ENCODE measurements at places on chromosomes 5 and 9.

- no peak for DNase-seq
These were observed 61.4 kb downstream of the FAM78A start for GRCh38 chr9:131214876-131215275.

DNA sequence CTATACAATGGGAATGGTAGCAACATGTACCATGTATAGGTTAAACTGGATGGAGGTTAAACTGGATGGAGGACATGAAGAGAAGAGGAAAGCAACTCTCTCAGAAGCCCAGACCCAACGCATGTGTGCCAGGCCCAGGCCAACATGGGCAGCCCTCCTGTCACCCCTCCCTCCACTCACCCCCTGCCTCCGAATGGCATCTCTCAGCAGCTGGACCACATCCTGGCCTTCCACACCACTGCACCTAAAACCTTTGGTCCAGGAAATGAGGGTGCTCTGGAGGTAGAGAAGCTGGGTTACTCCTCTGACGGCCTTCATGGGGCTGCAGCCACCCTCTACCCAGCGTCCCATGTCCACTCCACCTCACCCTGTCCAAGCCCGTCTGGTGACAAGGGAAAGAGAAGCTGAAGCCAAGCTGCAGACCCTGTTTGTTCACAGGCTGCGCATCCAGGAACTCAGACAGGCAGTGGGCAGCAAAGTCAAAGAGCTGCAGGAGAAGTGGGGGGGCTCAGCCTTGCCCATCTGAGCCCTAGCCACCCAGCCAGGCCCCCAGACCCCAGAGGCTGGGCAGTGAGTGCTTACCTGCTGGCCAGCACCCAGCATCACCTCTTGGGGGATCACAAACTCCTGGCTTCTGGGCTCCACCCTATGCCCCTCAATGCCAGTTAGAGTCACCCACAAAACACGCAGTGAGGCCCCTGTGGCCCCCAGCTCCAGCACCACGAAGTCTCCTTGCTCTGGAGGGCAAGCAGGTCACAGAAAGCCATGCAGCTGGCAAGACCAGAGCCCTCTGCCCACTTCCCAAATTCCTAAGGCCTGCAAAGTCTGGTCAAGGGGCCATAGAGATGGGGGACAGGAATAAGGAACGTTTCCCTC, 8.5 kb downstream of the HK3 start:
- DNase-seq, result no peak

DNA sequence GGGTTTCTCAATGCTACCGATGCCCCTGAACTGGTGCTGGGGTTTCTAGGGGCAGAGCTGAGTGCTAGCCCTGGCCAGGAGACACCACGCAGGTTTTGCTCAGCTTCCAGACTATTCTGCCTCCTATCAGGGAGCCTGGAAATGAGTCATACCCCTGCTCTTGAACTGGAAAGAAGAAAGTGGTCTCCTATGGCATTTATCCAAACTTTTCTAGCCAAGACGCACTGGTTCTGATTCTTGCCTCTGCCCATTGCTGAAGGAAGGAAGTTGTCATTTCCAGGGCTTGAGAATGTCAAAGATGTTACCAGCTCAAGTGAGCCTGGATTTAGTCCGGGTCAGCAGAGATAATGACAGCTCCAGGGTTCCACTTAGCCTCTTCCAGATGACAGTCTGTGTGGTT, 561.9 kb downstream of the CDK5RAP2 start:
- no peak for DNase-seq

- no peak for DNase-seq
These were observed 144.1 kb upstream of the NFIL3 start for GRCh38 chr9:91567642-91568274.

GRCh38 chr5:167378894-167379723, 912.3 kb upstream of the WWC1 start:
- DNase-seq, result no peak

DNA sequence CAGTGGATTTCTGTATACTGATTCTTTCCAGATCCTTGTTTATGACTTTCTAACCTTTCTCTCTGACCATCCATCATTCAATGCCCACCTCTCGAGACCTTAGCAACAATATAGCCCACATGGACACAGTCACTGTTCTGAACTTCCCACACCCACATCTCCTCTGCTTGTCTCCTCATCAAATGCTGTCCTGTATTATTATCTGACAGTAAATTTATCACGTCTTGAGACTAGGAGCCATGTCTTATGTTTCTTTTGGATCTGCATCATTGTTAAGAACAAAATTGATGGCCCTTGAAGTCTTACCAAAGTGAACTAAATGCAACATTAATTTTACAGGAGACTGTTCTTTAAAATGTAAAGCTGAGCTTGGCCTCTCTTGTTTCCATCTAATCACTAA, 495.4 kb upstream of the KLF4 start:
- DNase-seq, result no peak

DNA sequence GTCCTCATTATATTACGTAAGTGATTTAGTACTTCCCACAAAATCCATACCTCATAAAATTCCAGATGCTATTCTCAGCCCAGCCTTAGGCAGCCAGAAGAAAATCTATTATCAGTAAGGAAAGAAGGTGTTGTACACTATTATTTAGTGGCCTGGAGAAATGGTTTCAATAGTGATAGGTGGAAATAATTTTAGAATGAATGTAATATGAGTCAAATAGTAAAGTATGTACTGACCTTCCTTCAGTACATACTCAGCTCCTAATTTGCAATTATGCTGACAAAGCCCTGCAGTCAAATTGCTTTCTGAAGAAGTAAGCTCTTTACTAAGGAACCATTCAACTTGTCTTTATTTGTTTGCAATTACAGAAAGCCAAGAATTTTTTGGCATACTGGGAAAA, 409.2 kb downstream of the HTR1A start:
- DNase-seq, result no peak

- no peak for DNase-seq
These were observed 88.7 kb downstream of the BASP1 start for GRCh38 chr5:17305964-17306725.

GRCh38 chr9:74496819-74497747, at the start of gene RORB:
TSS of gene RORB (plus strand) at chr9:74497335. CDS start at chr9:74497977, 642 bp downstream.
- peak; percentile 78 for DNase-seq

GRCh38 chr5:12636209-12636608, 732.0 kb upstream of the CTNND2 start:
- DNase-seq, result no peak

DNA sequence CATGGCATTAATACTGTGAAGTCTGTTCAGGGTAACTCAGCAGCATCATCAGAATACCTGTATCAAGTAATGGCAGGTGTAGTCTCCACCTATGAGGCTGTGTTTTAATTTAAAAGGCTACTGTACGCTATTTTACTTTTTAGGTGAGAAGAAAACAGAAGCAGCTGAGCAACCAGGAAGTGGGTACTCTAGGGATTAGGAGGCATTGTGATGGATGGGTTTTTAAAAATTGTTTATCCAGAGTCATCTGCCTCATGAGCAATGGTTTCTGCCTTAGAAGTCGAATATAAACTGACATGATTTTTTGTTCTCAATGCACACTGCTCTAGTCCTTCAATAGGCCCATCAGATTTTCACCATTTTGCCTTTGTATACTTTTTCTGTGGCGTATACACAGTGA, 42.6 kb downstream of the PSIP1 start:
- DNase-seq, result no peak

- DNase-seq, result no peak
These were observed 319.1 kb upstream of the RGMB start for GRCh38 chr5:98454407-98454806.

- DNase-seq, result no peak
These were observed 16.3 kb upstream of the SLC12A7 start for GRCh38 chr5:1127959-1128785.

- DNase-seq, result peak; percentile 33
These were observed 441.6 kb downstream of the GADD45G start for GRCh38 chr9:90046317-90046861.

GRCh38 chr9:134707031-134707680, 65.6 kb downstream of the COL5A1 start:
- no peak for DNase-seq

DNA sequence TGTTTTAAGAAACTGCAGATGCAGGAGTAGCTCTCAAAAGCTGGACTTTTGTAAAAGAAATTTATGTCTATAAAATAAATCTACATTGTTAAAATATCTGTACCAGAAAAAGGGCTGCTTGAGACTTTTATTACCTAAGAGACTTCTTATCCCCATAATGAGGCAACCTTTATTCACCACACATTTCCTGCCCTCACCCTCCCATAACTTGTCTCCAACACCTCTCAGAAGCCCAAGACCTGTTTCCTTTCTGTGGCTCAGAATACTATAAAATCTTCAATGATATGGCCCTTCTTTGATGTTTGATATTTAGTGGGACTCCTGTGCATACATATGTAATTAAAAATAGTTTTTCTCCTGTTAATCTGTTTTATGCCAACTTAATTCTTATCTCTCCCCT, 141.5 kb upstream of the FER start:
- DNase-seq, result no peak

- DNase-seq, result no peak
These were observed 24.3 kb downstream of the MAT2B start for GRCh38 chr5:163529698-163530097.

GRCh38 chr5:81422671-81423070, 28.7 kb upstream of the ACOT12 start:
- DNase-seq, result no peak

- no peak for DNase-seq
These were observed 189.5 kb downstream of the LURAP1L start for GRCh38 chr9:12964271-12964670.

DNA sequence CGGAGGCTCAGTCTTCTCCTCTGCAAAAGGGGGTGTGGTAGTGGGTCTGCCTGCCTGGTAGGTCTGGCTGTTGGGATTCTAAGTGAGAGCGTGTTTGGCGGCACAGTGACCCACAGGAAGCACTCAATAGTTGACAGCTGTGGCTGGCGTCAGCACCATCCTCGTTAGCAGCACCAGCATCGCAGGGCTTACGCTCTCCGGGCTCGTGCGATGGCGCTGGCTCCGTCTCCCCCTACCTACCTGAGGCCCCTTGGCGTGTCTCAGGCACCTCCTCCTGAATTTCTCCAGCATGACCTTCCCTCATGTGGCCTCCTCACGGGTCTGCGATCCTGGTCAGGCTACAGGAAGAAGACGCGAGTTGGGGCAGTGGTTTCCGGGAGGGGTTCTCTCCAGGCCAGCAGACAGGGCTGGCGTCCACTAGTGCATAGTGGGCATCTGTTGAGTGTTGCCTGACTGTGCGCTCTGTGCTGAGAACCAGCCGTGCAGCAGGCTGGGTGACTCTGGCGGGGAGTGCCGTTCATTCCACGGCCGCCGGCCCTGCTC, 66.9 kb downstream of the HMCN2 start:
- DNase-seq, result no peak

- DNase-seq, result no peak
These were observed 104.7 kb upstream of the ANKRD55 start for GRCh38 chr5:56337715-56338319.

- no peak for DNase-seq
These were observed 396.5 kb downstream of the MLLT3 start for GRCh38 chr9:20225826-20226225.

DNA sequence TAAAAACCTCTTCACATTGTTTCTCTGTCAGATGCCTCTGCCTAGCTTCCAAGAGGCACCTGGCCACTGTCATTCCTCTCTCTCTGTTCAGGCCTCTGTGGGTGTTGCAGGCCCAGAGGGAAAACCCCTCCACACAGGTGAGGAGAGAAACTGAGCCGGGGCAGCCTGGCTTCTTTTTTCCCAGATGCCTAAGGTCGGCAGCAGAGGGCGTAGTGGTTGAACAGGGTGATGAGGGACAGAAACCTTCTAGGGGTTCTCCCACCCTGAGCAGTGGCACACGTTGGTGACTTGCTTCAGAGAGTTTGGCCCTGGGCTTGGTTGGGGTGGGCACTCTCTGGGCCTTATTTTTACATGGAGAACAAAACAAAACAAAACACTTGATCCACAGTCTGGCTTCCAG, 12.2 kb downstream of the IL9 start:
- no peak for DNase-seq

- no peak for DNase-seq
These were observed 32.9 kb downstream of the PTCD2 start for GRCh38 chr5:72353046-72353445.

GRCh38 chr9:129494113-129494789, 126.7 kb downstream of the C9orf50 start:
- no peak for DNase-seq

- no peak for DNase-seq
These were observed 24.8 kb upstream of the HNRNPA0 start for GRCh38 chr5:137778772-137779564.

GRCh38 chr9:22131817-22132216, 122.7 kb upstream of the CDKN2B start:
- no peak for DNase-seq

DNA sequence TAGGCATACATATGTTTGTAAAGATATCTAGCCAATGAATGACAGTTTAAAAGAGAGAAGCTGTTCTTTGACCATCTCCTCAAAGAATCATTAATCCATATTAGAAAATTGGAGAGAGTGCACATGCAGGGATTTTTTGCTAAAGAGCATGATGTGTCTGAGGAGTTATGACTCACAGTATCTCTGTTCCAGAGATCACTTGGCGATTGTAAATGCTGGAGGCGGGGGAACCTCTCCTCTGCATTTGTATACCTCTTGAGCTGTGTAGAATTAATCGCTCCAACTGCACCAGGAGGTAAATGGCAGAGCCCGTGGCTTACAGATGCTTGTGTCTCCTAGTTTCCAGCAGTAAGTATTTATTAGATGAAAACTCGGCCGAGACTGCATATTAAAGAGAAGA, 3.6 kb upstream of the SPATA31D1 start:
- no peak for DNase-seq

GRCh38 chr5:171945476-171945875, 61.0 kb downstream of the FBXW11 start:
- no peak for DNase-seq

GRCh38 chr9:90259311-90260246, 383.0 kb downstream of the DIRAS2 start:
- no peak for DNase-seq

- DNase-seq, result no peak
These were observed 114.6 kb downstream of the FSTL4 start for GRCh38 chr5:133497608-133498348.

DNA sequence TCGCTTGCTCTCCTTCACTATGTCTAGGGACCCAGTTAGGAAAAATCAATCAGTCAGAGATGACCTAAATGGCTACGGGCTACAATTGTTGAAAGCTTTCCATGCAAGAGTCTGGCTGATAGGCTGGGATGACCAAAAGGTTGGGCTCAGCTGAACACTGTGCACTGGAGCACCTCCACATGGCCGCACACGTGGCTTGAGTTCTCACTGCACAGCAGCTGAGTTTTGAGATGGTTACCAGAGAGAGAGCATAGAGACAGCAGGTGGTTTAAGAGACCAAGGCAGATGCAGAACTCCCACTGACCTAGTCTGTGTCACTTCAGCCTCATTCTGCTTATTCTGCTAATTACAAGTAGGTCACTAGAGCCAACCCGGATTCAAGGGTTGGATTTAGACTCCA, 2354.8 kb upstream of the C9orf72 start:
- DNase-seq, result no peak

- DNase-seq, result no peak
These were observed 226.5 kb upstream of the MAP3K1 start for GRCh38 chr5:56588636-56589480.

- DNase-seq, result no peak
These were observed 214.4 kb upstream of the S1PR3 start for GRCh38 chr9:88776717-88777497.

GRCh38 chr5:10019236-10019635, 230.5 kb downstream of the ATPSCKMT start:
- DNase-seq, result no peak
